ENCODE measurements at places on chromosomes 6 and 20. TPM values are rescaled to one million over a fixed set of nuclear protein-coding genes. Genes with fewer than 3 reads are reported as not detected.

GRCh38 chr20:52105442-52106422 lies 85.8 kb downstream of the ZFP64 start:
- peak; percentile 57 for DNase-seq

GRCh38 chr6:44833248-44833647 lies 445.7 kb downstream of the CDC5L start:
- no peak for DNase-seq

- peak; percentile 12 for DNase-seq
These were observed 12.9 kb upstream of the CCN6 start for GRCh38 chr6:112040956-112041355.

- no peak for DNase-seq
These were observed 481.6 kb upstream of the HS3ST5 start for GRCh38 chr6:114824409-114824808.

DNA sequence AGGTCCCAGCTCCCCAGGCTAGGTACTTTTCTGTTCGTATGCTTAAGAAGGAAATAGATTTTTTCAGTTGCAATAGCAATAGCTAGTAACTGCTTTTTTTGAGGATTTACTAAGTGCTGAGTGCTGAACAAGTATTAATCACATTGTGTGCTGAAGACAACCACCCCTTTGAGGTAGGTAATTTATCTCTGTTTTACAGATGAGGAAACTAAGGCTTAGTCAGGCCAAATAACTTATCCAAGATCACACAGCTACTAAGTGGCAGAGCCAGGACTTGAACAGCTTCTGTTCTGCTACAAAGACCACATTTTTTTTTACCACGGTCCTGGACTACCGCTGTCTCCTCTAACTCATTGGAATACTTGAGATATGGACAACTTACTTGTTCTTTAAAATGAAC lies 39.8 kb downstream of the LRRN4 start:
- DNase-seq, result no peak

- DNase-seq, result peak; percentile 86
These were observed 26.1 kb downstream of the FARS2 start for GRCh38 chr6:5287205-5287965.

Gene DDO
- total RNA-seq, result 1.5 TPM

Measured in mammary epithelial cell (primary cell).